CD4-positive, alpha-beta memory T cell (primary cell): ENCODE measurements at places on chromosomes 4 and X.

DNA sequence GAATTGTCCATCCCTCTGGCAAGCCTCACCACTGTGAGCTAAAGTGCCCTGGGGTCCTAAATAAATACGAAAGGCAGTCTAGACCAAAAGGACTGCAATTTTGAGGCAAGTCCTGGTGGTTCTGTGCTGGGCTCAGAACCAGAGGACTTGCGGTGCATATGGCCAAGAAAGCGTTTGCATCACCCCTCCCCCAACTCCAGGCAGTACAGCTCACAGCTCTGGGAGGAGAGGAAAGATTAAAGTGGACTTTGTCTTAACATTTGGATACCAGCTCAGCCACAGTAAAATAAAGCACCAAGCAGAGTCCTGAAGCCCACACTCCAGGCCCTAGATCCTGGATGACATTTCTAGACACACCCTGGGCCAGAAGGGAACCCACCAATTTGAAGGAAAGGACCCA lies 24.9 kb downstream of the RNF128 start:
- DNase-seq: no peak

GRCh38 chrX:141879616-141880015 lies 24.1 kb upstream of the MAGEC1 start:
- DNase-seq: no peak

- DNase-seq: no peak
Measured at GRCh38 chr4:111113591-111113990, 490.7 kb upstream of the PITX2 start.

- DNase-seq: no peak
Measured at GRCh38 chr4:36523182-36523581, 241.8 kb downstream of the DTHD1 start.

- no peak for DNase-seq
Measured at GRCh38 chrX:44871114-44871645, 1.8 kb upstream of the KDM6A start.

DNA sequence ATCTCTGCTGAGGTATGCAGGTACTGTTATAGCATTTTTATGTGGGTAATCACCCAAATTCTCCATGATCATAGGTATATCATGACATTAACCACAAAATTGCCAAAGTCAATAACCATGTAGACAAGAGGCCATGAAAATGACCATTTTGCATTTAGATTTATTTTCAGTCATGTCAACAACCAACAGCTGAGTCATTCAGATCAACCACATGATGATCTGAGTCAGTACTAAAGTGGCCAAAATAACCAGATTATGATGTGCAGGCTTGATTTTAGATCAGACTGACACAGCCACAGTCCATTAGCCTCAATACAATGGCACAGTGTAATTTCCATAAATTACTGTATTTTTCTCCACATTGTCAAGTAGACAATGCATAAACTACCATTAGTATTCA lies 240.5 kb downstream of the GRIA3 start:
- DNase-seq: no peak

GRCh38 chr4:113468165-113469022 lies 293.1 kb downstream of the CAMK2D start:
- no peak for DNase-seq

DNA sequence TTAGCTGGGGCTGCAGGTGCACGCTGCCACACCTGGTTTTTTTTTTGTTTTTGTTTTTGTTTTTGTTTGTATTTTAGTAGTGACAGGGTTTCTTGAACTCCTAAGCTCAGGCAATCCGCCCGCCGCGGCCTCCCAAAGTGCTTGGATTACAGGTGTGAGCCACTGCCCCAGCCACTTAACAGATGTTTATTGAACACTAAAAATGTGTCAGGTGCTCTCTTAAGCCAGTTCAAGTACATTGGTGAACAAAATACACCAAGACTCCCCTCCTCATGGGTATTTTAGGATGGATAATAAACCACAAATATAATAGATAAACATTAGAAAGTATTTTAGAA lies 69.9 kb downstream of the TRAPPC11 start:
- DNase-seq: no peak

DNA sequence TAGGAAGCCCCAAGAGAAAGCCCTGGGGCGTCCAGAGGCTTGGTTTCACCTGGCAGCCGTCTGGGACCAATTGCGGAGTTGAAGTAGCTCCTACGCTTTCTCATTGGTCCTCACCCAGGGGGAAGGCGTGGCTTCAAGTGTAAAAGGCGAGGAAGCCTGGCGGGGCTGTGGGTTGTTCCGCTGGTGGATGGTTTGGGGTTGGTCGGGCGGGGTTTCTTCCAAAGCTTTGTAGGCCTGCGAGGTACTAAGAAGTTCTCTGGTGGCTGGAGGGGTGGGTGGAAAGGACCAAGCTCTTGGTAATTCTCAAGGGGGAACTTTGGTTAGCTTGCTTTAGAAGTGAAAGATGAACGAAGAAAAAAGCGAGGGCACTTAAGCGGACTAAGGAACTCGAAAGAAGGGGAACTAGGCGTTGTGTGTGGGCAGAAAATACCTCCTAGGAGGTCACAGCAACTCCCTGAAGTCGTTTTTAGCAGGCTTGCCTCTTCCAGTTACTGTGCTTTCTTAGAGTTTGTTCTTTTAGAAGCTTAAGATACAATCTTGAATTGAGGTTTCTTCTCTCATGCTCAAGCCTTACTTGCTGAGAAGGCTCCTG lies 36.6 kb downstream of the CCNG2 start:
- DNase-seq: peak; percentile 70

- DNase-seq: no peak
Measured at GRCh38 chr4:43316813-43317212, 424.3 kb downstream of the GRXCR1 start.

DNA sequence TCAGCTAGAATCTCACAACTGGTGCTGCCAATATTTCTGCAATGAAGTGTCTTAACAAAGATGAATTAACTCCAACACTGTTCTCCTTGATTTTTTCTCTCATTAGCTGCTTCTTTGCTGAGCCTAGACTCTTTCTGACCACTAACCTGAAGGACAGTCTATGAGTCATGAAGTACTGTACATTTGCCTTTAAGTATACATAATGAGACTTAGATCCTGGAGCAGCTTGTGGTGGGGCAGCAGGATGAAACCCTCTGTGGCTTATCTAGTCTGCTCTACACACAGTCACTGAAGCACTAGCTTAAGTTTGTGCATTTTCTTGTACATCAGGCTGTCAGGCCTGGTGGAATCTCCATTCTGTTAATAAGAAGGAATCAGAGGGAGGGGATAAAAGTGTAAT lies 307.4 kb upstream of the SMIM31 start:
- DNase-seq: no peak

- peak; percentile 49 for DNase-seq
Measured at GRCh38 chrX:16786791-16787735, 797 bp downstream of the TXLNG start.

DNA sequence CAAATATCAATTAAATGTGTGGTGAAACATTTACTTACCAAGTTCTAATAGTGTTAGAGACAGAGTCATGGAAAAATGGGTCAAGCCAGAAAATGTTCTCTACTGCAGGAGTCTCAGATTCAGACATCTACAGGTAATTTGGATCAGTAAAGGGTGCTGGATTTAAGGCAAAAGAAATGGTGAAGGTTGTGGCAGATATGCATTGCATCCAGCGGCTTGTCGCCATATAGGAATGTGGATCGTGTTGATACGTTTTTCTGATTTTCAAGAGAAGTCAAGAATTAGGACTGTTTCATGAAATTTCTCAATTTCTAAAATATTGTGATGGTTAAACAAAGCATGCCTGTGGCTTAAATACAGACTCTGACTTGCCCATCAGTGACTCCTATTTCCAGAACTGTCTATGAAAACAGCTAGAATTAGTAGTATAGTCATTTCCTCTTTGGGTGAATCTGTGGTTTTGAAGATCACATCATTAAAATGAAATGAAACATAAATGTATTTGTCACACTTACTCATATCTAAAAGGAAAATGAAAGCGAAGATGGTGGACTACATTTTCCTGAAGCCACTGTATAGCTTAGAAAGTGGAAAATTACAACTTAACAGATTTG lies 110.1 kb upstream of the VEGFC start:
- no peak for DNase-seq

DNA sequence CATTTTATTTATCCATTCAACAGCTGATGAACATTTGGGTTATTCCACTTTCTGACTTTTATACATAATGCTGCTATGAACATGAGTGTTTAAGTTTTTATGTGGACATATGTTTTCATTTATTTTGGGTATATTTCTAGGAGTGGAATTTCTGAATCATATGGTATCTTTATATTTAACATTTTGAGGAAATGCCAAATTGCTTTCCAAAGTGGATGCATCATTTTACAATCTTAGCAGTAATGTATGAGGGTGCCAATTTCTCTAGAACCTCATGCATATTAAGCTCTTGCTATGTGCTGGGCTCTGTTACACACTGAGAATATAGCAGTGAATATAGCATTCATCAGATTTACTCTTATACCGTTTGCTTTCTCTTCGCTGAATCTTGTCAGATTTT lies 983.7 kb downstream of the STIM2 start:
- DNase-seq: no peak

- peak; percentile 28 for DNase-seq
Measured at GRCh38 chrX:96685210-96686099, 813 bp downstream of the DIAPH2 start.

- no peak for DNase-seq
Measured at GRCh38 chr4:82797405-82798111, 1.0 kb downstream of the SCD5 start.

DNA sequence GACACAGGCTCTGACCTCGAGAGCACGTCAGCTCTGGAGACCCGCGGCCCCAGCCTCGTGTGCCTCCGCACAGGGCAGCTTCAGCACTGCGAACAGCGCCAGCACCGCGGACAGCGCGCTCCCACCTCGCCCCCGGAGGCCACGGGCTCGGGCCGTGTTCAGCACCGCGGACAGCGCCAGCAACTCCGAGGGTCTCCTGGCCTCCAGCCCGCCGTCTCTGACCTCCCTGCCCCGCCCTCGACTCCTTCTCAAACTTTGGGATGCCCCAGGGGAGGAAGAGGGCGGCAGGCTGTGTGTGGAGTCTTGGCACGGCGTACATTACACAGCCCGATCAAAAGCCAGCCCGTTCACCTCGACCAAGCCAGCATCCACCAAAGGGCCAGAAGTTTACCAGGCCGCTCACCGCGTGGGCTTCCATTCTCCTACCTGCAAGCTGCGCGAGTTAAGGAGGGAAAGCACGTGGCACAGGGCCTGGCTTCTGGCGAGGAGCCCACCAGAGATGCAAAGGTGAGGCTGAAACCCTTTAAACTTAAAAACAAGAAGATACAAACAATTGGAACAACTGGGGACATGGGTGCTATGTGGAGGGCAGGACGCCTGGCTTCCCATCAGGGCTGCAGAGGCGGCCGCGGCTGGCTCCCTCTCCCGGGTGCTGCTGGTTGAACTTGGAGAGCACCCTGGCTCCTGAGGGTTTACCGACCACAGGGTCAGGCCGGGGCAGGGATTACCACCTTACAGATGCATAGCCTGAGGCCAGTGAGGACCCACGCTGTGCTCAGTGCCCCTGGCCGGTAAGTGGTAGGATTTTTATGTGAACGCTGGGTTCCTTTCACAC lies 4.5 kb upstream of the NKX1-1 start:
- peak; percentile 31 for DNase-seq

DNA sequence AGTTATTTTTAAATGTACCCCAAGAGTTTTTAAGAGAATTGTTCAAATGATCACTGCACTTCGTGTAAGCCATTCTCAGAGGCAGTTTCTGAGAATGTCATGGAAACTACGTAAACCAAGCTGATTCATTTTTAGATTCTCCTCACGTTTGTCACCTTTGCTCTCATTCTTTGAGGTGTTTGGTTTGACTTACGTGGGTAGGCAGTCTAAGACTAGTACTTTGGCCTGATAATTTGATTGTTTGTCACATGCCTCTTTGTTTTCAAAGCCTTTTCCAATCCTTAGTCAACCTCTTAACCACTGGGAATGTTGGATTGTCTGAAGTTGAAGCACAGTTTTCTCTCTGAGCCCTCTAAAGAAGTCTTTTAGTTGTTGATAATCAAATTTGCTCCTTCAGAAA lies 10.5 kb downstream of the SEPTIN11 start:
- no peak for DNase-seq

DNA sequence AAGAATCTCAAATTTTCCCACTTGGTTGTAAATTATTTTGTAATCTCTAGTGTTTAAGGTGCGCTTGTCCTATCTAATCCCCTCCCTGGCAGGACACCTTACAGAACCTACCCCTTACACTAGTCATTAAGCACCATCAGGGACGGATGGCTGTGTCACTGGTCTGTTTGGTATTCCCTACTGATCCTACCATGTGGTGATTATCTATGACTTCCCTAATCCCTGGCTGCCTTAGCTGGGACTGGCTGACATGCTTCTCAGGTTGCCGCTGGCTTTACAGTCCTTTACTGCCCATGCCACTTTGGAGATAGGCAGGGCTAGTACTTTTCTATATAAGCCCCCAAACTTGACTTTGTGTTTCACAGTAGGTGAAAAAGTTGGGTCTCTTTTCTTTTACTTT lies 58.6 kb downstream of the ELOVL6 start:
- no peak for DNase-seq

DNA sequence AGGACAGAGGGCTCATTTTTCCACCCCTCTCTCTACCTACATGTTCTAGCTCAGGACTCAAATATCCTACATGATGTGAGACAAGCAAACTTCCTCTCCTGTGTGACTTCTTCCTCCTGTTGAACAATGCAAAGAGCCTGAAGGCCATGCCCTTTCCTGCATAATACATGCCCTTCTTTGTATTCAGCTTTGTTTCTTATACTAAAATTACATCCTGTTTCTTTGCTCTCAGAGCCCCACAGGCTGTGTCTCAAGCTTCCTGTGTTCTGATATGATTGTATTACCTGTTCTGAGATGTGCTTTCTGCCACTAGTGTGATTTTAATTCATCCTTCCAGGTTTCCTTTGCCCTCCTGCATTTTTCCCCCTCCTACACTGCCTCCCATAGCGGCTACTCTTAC lies 166.4 kb upstream of the AFF2 start:
- DNase-seq: peak; percentile 39

- DNase-seq: no peak
Measured at GRCh38 chrX:40504801-40505605, 75.8 kb upstream of the ATP6AP2 start.

- DNase-seq: no peak
Measured at GRCh38 chr4:4673070-4673469, 131.2 kb upstream of the STX18 start.

GRCh38 chrX:11619441-11619840 lies 46.3 kb downstream of the ARHGAP6 start:
- DNase-seq: no peak

DNA sequence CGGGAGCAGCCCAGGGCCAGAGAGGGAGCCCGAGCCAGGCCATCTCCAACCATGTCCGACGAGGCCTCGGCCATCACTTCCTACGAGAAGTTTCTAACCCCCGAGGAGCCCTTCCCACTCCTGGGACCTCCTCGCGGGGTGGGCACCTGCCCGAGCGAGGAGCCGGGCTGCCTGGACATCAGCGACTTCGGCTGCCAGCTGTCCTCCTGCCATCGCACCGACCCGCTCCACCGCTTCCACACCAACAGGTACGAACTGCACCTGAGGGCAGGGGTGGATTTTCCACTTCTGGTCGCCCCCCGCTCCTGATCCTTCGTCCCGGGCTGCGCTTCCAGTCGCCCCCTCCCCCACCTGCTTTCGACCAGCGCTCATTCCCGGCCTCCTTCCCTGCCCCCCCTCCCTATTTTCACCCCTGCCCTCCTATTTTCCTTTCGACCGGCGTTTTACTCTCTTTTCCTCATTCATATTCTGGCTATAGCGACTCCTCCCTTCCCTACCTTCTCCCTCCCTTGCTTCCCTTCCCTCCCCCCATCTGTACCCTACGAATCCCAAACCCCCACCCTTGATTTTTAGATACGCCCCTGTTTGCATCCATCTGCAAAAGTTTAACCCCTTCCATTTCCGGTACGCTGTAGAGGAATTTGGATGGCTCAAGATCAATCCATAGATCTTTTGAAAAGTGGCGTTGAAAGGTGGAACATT lies 633 bp downstream of the FAM199X start:
- DNase-seq: no peak
